ENCODE measurements at places on chromosomes 7 and 10.

- DNase-seq: no peak
Measured at GRCh38 chr7:158574308-158575036, 13.2 kb downstream of the PTPRN2 start.

DNA sequence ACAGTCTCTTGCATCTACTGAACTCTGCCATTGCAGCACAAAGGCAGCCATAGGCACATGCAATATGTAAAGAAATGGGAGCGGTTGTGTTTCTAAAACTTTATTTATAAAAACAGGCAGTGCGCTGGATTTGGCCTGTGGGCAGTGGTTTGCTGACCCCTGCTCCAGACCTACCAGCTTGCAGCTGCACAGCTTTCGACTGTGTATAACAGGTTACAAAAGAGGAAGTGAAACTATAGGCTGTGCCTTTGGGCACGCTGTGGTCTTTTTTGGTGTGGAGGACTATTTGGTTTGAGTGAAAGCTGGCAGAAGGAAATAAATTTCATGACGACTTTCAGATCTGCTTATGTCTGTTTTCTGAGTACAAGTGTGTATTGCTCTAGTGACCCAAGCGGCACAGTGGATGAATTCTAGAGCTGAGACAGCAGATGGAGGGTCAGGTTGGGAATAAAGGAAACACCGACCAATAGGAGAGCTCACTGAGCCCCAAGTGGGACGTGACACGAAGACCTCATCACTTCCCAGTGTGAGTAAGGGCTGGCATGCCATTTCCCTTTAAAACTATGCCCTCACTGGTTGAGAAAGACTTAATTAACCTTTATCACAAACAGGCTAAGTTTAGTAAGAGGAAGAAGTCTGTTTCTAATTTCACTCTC is 152.7 kb downstream of the ANK3 start:
- DNase-seq: peak; percentile 21

DNA sequence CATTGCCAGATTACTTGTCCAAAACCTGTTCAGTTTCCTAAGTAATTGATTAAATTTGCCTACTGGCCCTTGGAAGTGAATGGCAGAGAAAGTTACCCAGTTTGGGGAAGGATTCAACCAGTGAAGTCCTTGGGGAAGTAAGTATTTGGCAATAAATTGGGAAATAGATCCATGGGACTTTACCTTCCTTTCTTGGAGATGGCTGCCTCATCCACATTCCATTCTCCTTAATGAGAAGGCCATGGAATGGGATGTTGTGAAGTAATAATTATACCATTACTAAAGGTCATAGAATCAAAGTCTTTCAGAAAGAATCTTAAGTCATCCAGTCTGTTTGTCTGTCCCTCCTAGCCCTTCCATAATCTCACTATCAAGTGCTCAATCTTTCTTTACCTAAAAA is 4.5 kb upstream of the COPG2 start:
- DNase-seq: no peak

GRCh38 chr10:31630861-31631567 is 297.6 kb downstream of the ARHGAP12 start:
- DNase-seq: no peak

DNA sequence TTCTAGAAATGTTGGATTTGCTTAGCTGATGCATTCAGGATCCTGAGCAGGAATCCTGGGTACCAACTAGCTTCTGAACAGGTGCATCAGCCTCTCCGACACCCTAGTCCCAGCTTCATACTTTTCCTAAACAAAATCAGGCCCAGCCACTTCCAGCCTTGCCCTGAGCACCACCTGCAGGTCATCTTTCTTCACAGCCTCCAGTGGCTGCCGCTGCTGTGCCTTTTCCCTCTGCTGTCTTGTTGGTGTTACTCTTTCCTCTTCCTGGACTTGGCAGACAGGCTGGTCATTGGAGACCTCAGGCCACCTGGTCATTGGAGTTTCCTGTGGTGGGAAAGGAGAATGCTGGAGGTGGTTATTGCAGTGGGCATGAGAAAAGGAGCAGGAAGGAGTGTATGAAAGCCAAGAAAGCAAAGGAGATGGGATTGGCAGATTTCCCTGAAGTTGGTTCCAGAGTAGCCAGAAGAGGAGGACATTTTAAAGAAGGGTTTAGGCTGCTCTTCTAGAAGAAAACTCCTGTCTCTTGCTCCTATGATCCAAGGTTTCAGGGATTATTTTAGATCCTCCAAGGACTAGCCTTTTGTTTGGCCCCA is 48.2 kb upstream of the NFKB2 start:
- peak; percentile 8 for DNase-seq

- no peak for DNase-seq
Measured at GRCh38 chr10:85916286-85916685, 450.3 kb downstream of the GRID1 start.

DNA sequence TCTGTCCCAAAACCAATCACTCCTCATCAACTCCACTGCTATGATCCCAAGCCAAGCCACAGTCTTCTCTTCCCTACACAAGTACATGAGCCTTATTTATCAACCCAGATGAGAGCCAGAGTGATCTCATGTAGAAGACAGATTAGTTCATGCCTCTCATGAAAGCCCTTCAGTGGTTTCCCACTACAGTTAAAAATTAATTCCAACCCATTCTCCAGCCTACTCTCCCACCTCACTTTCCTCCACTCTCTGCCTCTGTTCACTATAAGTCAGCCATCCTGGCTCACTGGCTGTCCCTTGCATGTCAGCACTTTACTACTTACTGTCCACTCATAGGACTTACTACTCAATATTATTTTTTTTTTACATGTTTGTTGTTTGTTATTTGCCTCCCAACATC is 67.3 kb downstream of the CACUL1 start:
- DNase-seq: no peak

GRCh38 chr10:102422545-102423129 is 2.0 kb downstream of the FBXL15 start:
- DNase-seq: peak; percentile 73

DNA sequence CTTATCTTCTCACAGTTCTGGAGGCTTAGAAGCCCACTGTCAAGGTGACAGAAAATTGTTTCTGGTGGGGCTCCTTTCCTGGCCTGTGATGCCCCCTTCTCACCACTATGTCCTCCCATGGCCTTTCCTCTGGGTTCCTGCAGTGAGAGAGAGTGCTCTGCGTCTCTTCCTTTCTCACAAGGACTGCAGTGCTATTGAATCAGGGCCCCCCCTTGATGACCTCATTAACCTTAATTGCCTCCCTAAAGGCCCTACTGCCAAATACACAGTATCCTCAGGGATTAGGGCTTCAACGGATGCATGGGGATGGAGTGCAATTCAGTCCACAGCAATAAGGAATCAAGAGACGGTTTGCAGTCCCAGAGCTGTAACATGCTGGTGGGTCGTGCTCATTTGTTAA is 82.0 kb upstream of the GRB10 start:
- DNase-seq: no peak

- DNase-seq: no peak
Measured at GRCh38 chr7:128053991-128054390, 22.8 kb upstream of the LRRC4 start.

- no peak for DNase-seq
Measured at GRCh38 chr10:73763343-73763742, 18.5 kb upstream of the CHCHD1 start.

DNA sequence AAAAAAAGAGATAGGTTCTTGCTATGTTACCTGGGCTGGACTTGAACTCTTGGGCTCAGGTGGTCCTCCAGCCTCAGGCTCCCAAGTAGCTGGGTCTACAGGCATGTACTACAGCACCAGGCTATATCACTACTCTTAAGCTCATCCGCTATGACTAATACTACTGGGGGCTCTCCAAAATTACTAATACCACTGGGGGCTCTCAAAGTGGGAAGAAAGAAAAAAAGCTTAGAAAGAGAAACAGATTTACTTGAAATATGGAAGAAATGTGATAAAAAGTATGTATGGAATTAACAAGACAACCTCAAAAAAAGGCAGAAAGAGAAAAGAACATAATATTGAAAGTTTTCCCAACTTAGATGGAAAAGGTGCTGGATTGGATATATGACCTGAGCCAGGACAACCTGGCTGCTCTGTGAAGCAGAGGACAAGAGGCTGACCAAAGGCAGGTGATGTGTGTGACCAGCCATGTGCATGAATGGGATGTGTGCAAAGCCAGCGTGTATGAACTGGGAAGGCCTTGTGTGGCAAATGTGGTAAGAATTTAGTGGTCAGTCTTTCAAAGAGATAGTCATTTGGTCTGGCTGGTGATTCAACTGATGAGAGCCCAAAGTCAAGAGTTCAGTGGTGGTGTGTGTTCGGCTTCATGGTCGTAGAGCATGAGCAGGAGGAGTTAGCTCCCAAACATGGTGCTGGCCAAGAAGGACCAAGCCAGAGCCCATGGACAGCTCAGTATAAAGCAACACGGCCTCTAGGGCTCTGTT is 232.4 kb upstream of the KLF14 start:
- DNase-seq: no peak

- DNase-seq: no peak
Measured at GRCh38 chr10:102741726-102742237, 2.0 kb upstream of the WBP1L start.

DNA sequence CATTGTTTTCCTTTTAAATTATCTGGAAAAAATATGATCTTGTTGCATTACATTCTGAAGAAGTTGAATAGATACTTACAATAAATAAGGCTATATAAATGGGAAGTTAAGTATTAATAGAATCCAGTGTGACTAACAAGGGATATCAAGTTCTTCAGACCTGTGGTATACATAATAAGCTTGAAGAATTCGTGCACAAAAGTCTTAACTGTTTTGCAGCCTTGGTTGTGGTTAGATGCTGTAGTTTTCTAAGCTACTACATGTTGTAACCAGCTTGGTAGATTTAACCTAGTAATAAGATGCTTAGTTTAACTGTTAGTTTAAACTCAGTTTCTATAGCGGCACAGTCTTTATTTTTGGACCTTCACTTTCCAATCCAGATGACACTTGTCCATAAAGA is 106.2 kb upstream of the GLCCI1 start:
- no peak for DNase-seq

Measured in activated naive CD8-positive, alpha-beta T cell treated with anti-CD3 and anti-CD28 coated beads for 36 hours (primary cell).